ENCODE measurements at places on chromosomes 1 and 21.

DNA sequence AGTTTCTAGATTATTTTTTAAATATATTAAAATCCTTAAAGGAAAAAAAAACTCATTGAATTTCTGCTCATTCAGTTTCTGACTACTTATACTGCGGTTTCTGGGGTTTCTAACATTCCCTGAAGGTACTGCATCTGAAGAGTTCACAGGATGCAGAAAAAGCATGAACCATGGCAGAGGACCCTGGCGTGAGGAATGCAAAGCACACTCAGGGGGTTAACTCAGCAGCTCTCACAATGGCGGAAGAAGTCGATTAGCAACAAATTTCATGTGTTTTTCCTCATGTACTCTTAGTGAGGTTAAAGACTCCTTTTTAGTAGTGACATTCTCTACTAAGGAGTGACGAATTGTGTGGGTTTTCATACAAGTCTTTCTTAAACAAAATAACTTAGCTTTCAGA is 975.6 kb downstream of the NCAM2 start:
- DNase-seq = no peak

GRCh38 chr1:36475910-36476604 is 6.7 kb downstream of the CSF3R start:
- DNase-seq = peak; percentile 13

- peak; percentile 66 for DNase-seq
Observed at GRCh38 chr1:217747156-217747769, 116.1 kb downstream of the SPATA17 start.

GRCh38 chr1:197619008-197619640 is 156.2 kb downstream of the DENND1B start:
- peak; percentile 72 for DNase-seq

DNA sequence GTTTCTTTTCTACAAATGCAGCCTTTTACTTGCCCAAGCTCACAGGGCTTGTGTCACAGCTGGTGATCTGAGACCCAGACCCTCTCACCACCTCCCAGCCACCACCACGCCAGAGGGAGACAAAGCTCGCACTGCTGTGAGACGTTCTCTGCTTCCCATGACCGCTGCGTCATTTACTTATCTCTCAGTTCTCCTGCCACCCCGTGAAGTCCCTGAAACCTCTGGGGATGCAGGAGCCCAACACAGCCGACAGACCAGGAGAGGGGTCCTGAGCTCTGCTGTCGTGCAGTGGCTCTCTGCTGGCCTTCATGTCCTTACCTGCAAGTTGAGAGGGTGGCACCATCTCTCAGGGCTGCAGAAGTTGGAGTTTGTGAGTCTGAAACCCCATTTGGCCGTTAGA is 77.7 kb downstream of the SLC16A1 start:
- peak; percentile 32 for DNase-seq

DNA sequence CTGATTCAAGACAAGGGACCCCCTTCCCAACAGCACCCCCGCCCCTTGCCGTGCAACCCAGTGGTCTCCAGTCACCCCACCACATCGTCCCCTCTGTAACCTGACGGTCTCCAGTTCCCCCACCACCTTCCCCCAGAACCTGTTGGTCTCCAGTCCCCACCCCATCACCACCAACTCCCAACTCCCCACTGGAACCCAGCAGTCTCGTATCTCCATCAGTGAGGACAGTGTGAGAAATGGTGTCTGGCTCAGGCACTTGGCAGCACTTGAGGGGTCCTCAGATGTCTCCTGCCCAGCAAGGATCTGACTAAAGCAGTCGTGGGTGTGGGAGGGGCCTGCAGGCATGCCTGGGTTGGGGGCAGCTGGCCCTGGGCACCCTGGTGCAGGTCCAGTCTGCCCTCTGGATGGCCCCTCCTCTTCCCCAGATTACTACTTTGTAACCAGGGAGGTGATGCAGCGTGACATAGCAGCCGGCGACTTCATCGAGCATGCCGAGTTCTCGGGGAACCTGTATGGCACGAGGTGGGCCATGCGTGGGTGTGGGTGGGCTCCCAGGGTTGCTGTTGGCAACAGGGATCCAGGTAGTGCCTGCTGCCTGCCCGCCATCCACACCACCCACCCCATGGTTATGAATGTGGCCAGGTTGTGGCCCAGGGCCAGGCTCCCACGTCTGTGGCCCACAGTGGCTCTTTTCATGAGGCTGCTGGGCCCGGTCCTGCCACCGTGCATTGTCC is 3.1 kb upstream of the GJC2 start:
- DNase-seq = no peak

DNA sequence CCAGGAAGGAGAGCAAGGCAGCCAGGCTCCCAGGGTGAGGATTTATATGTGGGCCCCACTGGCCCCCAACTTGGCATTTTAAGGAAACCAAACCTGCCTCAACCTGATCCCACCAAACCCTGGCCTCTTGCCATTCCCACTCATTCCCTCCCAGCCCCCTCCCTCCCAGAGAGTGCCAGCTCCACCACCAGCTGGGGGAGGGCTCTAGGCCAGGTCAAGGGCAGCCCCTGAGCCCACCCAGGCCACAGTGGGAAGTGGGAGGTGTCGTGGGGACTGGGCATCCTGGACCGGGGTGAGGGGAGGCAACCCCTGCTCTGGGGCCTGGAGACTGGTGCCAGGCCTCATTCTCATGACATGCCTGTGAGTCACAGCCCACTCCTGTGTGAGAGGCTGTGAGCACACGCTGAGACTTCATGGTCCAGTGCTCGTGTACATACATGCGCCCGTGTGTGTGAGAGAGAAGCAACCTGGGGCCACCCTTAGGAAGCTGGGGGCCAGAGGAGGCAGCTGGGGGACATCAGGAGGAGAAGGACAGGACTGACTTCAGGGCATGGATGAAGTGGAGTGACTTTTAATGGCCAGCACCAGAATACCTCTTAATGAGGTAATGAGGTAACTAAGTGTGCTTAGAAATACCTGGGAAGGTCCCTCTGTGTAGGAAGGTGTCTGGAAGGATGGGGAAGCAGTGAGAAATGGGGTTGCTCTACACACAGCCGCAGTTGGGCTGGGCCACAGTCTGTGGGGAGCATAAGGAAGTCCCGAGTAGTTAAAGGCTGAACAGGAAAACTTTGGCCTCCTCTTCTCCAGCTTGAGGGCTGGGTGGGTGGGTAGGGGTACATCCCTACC is at the start of gene S100A2:
TSS of gene S100A2 (minus strand) at position 316 of the 846 bp plus-strand sequence. CDS start 1,967 bp downstream, outside the sequence.
- peak; percentile 60 for DNase-seq

GRCh38 chr1:156510709-156511108 is 10.1 kb upstream of the MEF2D start:
- DNase-seq = no peak

GRCh38 chr1:54239035-54239383 is 39.0 kb downstream of the MRPL37 start:
- no peak for DNase-seq

DNA sequence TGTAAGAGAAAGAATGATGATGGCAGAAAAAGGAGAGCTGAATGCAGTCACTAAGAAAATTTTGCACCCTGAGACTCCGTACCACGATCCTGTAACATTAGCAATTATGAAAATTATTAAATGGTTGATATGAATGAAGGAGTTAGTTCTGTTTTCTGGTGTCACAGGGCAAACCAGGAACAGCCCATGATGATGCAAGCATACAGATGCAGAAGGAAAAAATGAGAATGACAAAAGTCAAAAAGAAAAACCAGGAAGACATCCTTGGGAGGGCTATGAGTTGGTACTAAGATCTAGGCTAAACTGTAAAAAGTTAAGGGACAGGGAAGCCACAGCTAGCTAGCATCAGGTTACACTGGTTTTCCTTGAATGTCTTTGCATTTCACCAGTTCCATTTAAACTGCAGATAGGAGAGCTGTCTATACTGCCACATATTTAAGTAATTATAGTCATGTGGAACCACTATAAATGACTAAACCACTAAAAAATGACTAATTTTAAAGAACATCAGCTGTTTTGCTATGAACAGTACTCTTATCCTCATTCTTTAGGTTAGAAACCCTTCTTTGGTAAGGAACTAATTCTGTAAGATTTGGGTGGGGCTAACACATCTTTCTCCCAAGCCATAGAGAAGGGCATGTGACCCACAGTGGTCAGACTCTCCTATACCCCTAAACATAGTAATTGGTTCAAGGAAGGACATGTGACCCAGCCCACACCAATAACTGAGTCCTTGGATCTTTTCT is 11.4 kb downstream of the DOCK7 start:
- peak; percentile 56 for DNase-seq

- no peak for DNase-seq
Observed at GRCh38 chr1:57234459-57234858, 189.4 kb downstream of the DAB1 start.

GRCh38 chr1:34380526-34381124 is 203.9 kb downstream of the C1orf94 start:
- DNase-seq = no peak

- no peak for DNase-seq
Observed at GRCh38 chr1:51897699-51898031, 19.1 kb upstream of the NRDC start.

DNA sequence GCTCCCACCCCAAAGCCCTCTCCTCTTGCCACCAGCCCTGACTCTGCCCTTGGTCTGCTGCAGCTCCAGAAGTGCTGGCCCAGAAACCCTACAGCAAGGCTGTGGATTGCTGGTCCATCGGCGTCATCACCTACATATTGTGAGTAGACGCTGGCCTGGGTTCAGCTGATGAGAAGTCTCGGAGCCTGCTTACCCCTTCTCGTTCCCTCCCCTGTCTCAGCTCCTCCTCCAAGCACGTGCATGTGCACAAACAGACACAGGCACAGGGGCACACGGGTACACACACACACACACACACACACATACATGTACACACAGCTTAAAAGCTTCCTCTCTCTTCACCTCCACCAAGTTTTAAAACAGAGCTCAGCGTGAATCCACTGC is 24.3 kb downstream of the CAMK1G start:
- no peak for DNase-seq

DNA sequence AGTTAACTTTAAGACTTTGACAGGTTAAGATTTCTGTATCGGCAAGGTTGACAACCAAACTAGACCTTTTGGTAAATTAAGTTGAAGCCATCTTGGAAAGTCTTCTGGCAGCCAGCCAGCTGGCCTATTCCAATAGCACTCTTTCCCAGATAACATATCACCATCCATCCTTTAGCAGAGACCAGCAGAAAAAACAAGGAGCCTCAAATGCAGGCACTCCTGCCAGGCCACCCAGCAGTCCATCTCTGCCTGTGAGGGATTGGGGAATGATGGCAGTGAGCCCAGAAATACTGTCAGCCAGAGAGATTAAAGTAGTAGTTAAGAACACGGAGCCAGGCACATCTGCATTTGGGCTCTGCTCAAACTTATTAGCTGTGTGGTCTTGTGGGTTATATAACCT is 19.4 kb downstream of the ZBTB40 start:
- DNase-seq = no peak

GRCh38 chr1:241615043-241615974 is 24.9 kb downstream of the CHML start:
- DNase-seq = no peak

GRCh38 chr1:243325305-243325890 is 69.6 kb downstream of the SDCCAG8 start:
- peak; percentile 80 for DNase-seq

DNA sequence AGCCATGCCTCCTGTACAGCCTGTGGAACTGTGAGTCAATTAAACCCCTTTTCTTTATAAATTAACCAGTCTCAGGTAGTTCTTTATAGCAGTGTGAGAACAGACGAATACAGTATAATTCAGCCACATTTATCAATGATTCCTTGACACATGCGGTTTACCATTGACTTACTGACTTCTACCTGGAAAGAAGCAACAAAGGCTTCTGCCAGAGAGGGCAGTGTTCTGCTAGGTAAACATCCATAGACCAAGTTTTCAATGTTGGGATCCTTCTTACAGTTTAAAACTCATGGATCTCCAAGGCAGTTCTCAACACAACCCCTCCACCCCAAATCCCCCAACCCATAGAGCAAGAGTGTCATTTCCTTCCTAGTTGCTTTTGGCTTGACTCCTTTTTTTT is 150.6 kb downstream of the ZNF648 start:
- DNase-seq = peak; percentile 11

DNA sequence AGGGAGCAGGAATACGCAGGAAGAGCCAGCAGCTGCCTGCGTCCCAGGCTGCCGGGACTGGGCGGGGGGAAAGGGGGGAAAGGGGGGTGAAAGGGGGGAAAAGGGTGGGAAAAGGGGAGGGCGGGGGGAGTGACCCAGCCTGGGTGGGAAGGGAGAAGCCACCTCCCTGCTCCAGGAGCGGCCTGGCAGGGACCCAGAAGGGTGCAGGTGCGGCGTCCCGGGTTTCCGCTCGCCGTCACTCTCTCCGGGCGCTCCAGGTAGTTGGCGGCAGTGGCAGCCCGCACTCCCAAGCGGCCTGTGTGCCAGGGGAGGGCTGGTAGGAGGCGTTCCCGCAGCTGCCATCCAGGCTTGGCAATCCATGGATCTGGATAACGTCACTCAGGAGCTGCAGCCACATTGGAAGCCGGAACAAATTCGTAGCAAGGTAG is 141.0 kb upstream of the NGF start:
- DNase-seq = no peak

DNA sequence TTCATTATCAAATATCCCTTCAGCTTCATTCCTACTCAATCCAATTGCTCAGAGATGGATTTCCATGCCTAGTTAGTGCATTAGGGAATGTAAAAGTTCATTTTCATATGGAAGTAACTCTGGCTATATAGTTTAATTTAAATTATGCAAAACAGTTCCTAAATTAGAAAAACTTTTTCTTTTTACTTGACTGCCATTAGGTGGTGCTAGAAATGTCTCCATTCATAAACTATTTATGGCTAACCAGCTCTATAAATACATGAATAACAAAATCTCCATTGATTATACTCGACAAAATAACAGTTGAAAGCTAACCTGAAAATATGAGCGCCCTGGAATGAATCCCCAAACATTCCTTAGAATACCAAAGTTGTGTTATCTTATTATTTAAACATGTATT is 311.4 kb downstream of the USH2A start:
- DNase-seq = peak; percentile 3

DNA sequence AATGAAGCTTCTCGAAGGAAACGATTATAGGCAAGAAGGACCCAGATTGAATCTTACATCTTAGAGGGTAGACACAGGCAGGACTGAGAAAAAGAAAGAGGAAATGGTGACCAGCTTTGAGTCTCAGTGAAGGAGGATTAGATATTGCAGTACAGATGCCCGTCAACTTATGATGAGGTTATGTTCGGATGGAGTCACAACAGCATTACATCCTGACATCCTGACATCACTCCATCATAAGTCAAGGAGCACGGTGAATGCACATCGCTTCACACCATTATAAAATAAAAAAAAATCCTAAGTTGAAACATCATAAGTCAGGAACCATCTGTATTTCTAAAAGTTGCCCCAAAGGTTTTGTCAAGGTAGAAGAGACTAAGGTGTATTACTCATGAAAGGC is 312.3 kb upstream of the PLXNA2 start:
- DNase-seq = no peak

- DNase-seq = no peak
Observed at GRCh38 chr1:114547076-114547475, 34.3 kb downstream of the BCAS2 start.

- DNase-seq = no peak
Observed at GRCh38 chr21:32189688-32190483, 89.0 kb downstream of the MIS18A start.

Measured in OCI-M1 (cell line).